Amygdala (tissue), 56 donors: ENCODE measurements at places on chromosomes 5 and 9.

DNA sequence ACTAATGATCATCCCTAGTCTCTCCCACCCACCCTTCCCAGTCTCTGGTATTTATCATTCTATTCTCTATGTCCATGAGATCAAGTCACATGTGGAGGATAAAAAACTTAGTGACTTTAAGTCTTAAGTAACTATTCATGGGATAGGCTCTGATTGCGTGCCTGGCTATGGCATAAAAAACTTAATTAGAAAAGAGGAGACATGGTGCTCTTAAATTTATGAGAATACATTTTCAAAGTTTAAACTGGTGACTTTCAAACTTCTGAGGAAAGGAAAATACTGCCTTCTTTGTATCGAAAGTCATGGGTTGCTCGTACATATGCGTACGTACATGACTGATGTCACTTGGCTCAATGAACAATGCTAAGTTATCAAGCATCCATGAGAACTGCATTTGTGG, 18.2 kb upstream of the TYRP1 start:
- no peak for DNase-seq

DNA sequence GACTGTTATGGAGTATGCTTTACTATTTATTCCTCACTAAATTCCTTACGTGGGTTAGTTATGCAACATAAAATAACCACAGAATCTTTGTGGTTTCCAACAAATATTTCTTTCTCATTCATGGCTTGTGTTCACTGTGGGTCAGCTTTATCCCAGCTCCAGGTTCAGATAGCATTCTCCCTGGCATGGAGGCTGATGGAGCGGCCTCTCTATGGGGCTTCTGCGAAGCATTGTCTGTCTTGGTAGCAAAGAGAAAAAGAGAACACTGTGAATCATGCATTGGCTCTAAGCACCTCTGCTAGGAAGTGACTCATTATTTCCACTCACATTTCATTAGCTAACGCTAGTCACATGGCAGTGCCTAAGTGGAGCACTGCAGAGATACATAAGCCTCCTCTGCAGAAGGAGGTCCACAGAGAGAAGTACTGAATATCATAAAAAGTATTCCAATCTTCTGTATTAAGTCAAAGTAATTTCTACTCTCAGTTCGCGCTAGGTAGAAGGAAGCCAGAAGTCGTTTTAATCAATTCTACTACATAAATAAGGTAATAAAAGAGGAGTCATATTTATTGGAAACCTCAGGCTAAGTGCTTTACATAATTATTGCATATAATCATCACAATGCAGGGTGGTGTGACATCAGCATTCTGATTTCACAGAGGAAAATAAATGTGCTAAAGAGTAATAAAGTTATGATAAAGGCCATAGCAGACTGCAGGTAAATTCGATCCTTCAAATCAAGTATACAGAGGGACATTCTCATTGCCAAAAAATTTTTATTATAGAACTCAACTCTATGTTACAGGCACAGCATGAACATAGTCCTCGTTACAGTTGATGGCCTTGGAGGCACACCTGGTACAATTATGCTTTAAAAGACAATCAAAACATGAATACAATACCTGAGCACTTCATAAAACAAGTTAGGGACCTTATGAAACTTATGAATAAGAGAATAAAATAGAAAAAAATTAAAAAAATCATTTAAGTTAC, 531.1 kb downstream of the CETN3 start:
- DNase-seq = no peak

- DNase-seq = no peak
Observed at GRCh38 chr5:42912184-42912798, 100.6 kb upstream of the SELENOP start.

- DNase-seq = no peak
Observed at GRCh38 chr5:138622051-138622450, 46.9 kb upstream of the HSPA9 start.

- DNase-seq = no peak
Observed at GRCh38 chr5:134124289-134125038, 10.0 kb downstream of the TCF7 start.
